Testis (tissue), 5 donors: ENCODE measurements at places on chromosomes 11 and 22. TPM values are rescaled to one million over a fixed set of nuclear protein-coding genes. Genes with fewer than 3 reads are reported as not detected.

Gene CYP2D6
- total RNA-seq: 2.0 TPM

GRCh38 chr11:75268626-75269366 lies 28.2 kb downstream of the TPBGL start:
- no peak for DNase-seq

Gene C22orf42
- total RNA-seq: 4.0 TPM

DNA sequence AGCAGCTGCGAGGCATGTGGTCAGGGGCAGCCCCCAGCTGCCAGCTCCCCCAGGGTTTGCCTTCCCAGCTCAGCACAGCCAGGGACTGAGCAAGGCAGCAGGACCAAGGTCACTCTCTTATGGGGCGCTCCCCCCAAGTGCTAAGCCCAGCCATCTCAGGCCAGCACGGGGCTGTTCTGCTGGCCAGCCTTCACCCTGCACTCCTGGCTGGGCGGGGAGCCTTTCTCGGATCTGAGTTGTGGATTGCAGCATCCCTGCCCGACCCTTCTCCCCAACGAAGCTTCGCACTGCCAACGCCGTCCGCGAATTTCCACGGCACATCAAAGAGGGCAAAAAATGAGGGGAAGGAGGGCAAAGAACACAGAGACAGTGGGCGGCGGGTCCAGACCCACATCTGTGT lies 42.5 kb upstream of the GAL start:
- no peak for DNase-seq

- no peak for DNase-seq
These were observed 56.2 kb upstream of the ARHGAP42 start for GRCh38 chr11:100630898-100631297.

GRCh38 chr11:32259641-32260081 lies 168.8 kb downstream of the RCN1 start:
- DNase-seq: peak; percentile 21

DNA sequence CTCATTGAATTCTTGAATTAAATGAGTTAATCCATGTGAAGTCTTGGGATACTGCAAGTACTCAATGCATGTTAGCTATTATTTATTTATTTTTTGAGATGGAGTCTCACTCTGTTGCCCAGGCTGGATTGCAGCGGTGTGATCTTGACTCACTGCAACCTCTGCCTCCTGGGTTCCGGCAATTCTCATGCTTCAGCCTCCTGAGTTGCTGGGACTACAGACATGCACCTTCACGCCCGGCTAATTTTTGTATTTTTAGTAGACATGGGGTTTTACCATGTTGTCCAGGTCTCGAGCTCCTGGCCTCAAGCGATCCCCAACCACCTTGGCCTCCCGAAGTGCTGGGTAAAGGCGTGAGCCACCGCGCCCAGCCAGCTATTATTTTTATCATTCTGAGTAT lies 9.4 kb downstream of the MMP7 start:
- no peak for DNase-seq

DNA sequence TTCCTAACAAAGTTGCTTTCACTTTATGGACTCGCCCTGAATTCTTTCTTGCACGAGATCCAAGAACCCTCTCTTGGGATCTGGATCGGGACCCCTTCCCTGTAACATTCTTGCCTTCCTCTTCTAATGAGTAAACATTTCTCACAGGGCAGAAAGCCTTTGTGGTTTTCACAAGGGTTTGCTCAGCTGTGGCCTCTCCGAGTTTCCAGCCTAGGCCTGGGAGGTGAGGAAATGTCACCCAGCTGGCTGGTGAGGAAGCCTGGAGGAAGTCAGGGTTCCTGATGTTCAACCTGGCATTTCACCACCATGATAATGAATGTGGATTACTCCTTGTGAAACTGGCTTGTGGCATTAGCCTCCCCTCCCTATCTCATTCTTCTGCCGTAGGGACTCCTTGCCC lies 224.9 kb downstream of the DSCAML1 start:
- peak; percentile 30 for DNase-seq

DNA sequence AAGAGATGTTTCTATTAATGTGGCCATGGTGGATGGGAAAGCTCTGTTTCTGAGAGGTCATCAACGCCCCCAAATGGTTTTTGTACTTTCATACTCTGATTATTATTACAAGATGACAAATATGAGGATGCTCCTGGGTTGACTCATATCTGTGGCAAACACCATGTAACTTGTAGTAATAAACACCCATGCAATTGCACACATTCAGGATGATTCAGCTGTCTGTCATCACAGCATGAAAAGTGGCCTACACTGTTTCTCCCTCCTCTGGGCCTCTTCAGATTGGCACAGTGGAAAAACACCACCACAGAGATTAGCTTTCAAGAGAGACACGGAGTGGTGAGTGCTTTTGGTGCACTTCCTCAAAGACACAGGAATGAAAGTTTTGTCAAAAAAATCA lies 85.4 kb downstream of the MTNR1B start:
- no peak for DNase-seq

GRCh38 chr22:17243524-17243923 lies 24.3 kb upstream of the ADA2 start:
- no peak for DNase-seq

Gene SPINDOC
- 45.1 TPM for total RNA-seq

DNA sequence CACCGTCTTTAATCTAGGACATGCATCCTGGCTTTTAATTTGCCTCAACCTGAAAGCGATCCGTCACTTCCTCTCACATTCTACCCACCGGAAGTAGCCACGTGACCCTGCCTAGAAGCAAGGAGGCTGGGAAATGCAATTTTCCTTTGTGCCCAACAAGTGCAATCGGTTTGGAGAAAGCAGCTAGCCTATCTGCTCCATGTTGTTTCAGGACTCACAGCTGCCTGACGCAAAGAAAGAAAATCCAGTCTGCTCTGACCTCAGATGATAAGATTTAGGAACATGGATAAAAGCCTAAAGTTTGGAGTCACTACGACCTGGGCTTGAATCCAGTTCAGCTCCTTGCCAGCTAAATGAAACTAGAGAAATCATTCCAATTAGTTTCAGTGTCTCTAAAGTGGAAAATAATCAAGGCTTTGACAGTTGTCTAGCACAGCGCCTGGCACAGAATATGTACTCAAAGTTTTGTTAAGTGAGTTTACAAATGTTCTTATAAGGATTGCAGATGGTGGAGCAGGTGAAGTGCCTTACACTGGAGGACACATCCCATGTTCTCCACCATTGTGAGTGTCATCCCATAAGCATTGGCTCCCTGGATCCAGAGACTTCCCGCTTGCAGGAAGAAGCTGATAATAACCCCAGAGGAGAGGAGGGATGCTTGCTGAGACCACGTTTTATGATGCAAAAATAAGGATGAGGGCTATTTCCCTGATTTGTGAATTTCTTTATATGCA lies 553.7 kb downstream of the MN1 start:
- DNase-seq: peak; percentile 68

GRCh38 chr11:103844327-103845215 lies 191.9 kb upstream of the DDI1 start:
- DNase-seq: no peak

GRCh38 chr11:99601179-99601578 lies 580.4 kb downstream of the CNTN5 start:
- no peak for DNase-seq

GRCh38 chr11:38646382-38646781 lies 2048.3 kb upstream of the RAG2 start:
- no peak for DNase-seq

DNA sequence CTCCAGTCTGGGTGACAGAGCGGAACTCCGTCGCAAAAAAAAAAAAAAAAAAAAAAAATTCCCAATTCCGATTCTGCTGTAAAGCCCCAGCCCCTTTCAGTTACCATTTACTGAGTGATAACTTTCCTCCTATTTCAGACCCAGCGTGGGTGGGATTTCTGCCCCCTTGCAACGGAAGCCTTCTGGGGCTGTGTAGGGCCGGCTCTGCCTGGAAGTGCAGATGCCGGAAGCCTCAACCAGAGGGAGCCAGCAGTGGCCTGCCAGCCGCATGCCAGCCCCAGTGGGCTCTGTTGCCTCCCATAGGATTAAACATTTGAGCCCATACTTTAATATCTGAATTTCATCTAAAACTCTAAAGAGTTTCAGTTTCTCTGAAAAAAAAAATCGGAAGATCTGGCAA lies 60.0 kb upstream of the NUP50 start:
- DNase-seq: no peak
